MCF 10A (cell line): ENCODE measurements at places on chromosomes 6 and 20.

DNA sequence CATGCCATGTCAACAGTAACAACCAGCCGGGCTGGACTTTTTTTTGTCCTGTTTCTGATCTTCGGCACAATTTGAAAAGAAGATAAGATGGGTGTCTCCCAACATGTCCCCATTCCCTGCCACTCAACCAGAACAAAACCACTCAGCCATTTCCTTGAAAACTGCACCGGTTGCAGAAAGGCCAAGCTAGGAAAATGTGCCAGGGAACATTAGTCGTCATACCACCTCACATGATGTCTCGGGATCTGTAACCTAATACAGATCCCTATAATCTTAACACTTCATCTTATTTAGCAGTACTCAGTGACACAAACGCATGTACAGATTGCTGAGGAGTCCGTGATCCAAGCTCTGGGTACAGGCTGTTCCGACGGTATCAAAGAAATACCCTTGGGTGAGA is 46.5 kb downstream of the ALDH8A1 start:
- DNase-seq = no peak

DNA sequence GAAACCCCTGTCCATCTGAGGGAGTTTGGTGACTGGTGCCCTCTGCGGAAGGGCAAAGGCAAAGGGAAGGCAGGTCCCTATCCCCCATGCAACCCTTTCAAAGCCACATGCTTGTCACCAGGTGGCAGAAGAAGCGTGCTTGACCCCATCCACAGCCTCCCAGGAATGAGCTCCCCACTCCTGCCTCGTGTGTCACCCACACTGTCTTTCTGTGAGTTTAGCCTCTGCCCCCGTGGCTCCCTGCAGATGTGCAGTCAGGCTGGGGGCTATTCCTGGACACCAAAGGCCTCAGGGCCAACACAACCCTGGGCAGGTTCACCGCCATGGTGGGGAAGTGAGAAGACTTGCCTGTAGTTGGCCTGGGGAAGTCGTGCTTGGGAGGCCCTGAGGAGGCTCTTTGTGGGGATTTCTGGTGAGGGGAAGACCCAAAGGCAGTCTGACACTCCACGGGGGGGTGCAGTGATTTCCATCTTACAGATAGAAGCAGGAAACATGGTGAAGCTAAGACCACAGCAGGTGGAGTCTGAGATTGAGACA is 16.6 kb upstream of the PCMTD2 start:
- no peak for DNase-seq

- DNase-seq = no peak
These were observed 32.0 kb downstream of the KIF16B start for GRCh38 chr20:16541226-16541625.

DNA sequence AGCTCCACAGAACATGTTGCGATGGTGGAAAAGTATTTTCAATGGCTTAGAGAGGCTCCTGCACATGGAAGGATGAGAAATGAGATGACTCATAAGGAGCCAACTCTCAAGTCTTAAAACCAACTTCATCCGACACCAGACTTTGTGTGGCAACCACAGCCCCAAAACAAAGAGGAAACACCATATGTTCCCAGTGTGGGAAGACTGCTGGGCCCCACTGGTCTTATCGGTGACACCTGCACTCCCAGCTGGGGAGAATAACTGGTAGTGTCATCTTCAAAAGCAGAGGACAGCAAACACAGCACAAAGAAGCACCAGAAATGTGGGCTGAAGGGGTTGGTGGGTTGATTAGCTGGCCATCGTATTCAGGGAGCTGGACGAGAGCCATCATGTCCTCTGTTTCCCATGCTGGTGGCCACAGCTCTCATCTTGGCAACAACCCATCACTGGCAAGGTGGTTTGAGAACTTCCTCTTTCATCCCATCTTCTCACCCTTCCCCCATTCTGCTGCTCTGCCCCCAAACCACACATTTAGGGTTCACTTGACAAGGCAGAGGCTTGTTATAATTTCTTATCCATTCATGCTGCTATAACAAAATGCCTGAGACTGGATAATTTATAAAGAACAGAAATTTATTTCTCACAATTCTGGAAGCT is 46.0 kb upstream of the TASP1 start:
- peak; percentile 5 for DNase-seq

DNA sequence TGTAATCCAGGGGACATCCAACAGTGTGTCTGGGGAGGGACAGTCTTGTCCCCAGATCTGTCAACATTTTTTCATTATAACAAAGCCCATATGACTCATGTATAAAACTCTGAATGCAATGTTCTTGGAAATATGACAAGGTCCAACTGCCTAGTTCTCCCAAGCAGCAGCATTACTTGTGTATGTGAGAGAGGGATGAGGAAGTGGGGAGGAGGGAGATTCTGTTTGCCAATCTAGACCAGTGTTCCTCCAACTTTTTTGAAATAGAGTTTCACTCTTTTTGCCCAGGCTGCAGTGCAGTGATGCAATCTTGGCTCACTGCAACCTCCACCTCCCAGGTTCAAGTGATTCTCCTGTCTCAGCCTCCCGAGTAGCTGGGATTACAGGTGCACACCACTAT is 394.8 kb downstream of the DHX35 start:
- DNase-seq = peak; percentile 1
